ENCODE measurements at places on chromosomes 12 and 14.

- no peak for DNase-seq
Observed at GRCh38 chr12:89993632-89994031, 285.0 kb upstream of the ATP2B1 start.

GRCh38 chr12:8991371-8992345 is 2.3 kb downstream of the KLRG1 start:
- DNase-seq = no peak

DNA sequence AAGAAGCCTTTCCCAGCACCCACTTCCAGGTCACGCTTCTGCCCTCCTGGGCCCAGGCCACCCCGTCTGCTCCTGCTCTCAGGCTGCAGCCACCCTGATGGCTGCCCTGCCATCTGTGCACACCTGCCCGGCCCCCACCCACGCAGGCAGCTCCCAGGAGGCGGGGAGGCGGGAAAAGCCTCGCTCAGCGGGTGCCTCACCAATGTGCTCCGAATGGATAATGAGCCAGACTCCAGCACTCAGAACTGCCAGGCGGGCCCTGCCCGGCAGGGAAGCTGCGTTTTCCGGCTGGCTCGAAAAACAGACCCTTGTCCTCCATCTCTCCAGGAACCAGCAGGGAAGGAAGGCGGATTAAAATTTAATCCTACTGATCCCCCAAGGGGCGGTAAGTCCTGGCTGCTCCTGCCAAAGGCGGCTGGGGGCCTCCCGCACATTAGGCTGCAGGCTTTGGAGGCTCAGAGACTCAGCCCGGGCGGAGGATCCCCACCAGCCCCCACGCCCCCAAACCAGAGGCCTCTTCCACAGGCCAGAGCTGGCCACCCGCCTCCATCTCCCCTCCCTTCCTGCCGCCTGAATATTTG is 104.0 kb downstream of the NCOR2 start:
- DNase-seq = no peak

- DNase-seq = no peak
Observed at GRCh38 chr12:70741256-70741655, 104.0 kb upstream of the PTPRB start.

GRCh38 chr12:48995086-48995879 is 3.9 kb downstream of the DDN start:
- DNase-seq = no peak

- no peak for DNase-seq
Observed at GRCh38 chr12:11609045-11609444, 40.4 kb upstream of the ETV6 start.

GRCh38 chr14:61837336-61838229 is 75.4 kb downstream of the SNAPC1 start:
- DNase-seq = peak; percentile 47

DNA sequence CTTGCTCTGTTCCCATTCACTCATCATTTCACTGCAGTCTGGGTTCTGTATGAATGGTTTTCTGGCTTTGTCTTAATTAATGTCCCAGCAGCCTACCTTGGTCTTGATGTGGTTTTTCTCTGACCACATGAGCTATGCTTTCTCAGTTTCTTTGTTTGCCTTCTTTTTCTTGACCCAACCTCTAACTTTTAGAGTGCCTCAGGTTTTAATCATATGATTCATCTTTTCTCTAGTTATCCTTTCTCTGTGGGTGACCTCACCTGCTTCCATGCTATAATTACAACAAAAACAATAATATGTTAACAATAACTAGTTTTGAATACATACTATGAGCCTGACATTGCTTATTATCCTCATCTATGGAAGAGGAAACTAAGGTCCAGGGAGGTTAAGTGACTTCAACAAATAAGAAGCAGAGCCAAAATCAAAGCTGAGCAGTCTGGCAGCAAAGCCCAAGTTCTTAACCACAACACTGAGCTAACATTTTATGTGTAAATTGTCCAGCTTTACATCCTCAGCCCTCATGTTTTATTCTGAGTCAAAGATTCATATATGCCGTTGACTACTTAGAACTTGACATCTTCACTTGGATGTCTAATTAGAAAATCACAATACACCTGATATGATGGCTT is 4.7 kb upstream of the EPYC start:
- no peak for DNase-seq

GRCh38 chr12:3333991-3334391 is 157.0 kb upstream of the PRMT8 start:
- DNase-seq = no peak
